Activated CD8-positive, alpha-beta memory T cell treated with anti-CD3 and anti-CD28 coated beads for 1 hour (primary cell): ENCODE measurements at places on chromosomes 7 and 10.

- no peak for DNase-seq
Observed at GRCh38 chr10:65571011-65571570, 1354.7 kb upstream of the LRRTM3 start.

DNA sequence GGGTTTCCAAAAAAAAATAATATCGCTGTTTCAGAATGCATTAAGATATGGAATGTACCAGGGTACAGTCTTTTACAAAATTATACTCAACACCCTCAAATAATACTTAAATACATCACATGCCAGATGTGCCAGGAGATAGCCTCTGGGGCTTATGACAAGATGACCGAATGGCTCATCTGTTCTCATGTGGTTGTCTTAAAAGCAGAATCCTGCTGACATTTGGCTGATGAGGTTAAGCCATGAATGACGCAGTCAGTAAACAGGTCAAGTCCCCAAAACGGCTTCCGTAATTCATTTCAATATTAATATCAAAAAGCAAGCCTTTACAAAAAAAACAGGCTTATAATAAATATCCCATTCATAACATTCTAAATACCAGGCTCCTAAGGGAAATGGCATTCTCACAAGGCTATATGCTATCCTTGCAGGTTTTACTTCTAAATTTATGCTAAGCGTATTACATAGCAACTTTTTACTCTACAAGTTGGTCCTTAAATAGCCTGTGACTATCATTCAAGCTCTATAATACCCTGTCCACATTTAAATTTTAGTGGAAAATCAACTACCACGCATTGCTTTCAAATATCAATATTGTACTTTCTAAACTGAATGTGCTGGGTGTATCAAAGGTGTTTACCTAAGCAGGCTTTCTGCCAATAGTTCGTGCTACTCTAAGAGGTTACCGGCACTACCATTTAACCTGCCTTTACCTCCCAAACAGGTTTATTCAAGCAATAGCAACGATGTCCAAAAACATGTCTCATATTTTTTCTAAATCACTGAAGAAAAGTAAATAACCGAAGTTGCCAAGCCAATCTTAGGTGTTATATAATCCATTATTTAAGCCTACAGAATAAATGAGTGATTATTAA is 15.6 kb downstream of the SMURF1 start:
- DNase-seq, result no peak

GRCh38 chr10:96275685-96276418 is 4.5 kb upstream of the BLNK start:
- DNase-seq, result no peak

GRCh38 chr7:151823566-151824372 is 53.1 kb downstream of the PRKAG2 start:
- no peak for DNase-seq

- DNase-seq, result no peak
Observed at GRCh38 chr10:88108115-88108610, 244.7 kb downstream of the PTEN start.

DNA sequence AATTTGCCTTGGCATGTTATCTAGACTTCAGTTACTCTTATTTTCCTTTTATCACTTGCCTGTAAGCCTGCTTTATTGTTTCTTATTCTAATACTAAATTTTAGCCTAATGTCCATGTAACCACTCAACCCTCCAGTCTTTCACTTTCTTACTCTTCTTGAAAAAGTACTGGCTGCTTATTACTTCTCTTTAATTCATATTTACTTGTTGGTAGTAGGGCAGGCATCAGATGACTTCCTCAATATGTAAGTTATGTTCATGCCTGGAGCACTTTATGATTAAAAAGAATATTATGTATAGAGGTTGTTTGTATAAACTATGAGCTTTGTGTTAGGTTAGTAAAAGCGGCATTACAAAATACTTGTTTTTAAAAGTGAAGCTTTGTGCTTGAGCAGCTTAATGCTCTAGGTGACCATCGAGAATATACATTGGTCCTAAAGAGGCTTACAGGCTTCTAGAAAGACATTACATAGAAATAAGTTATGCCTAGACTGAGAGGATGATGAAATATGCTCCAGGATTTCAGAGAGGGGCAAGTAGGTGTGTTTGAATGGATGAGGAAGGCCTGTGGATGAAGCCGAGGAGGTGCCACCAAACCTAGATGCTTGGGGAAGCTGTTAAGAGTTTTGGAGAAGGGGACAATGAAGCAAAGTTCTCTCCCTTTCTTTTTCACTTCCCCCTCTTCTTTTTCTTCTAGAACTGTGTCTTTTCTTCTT is 207.1 kb upstream of the HDAC9 start:
- DNase-seq, result no peak

DNA sequence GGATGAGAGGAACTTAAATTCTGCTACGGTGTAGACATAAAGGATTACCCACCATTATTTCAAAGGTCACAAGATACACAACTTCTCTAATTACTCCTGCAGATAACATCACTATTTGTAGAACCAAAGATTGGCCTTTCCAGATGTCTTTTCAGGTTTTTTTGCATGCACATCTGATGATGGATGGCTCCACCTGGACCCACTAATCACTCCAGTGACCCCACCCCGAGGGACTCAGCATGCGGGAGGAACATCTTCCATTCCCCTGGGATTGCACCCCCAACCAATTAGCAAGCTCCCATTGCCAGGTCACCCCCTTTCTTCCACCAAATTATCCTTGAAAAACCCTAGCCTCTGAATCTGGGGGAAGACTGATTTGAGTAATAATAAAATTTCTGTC is 608.9 kb downstream of the CNTNAP2 start:
- DNase-seq, result no peak

DNA sequence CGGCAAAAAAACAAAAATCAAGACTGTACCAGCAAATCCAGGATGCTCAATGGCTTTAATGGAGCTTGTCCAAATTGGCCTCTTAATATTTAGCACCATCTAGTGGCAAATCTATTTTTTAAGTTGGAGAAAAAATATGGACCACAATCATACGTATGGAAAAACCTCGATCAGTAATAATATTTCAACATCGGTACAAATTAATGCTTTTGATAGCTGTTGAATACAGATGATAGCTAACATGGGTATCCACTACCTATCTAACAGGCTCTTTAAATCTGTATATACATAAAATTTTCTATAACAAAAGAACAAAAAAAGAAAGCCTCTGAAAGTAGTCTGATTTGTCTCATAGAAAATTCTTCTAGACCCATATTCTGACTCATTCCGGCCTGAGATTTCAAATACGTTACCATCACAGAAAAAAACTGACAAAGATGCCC is 29.2 kb downstream of the COA1 start:
- DNase-seq, result no peak

- no peak for DNase-seq
Observed at GRCh38 chr10:12241810-12242529, 46.0 kb downstream of the CDC123 start.

GRCh38 chr7:149476791-149477190 is 15.9 kb upstream of the ZNF777 start:
- DNase-seq, result no peak

DNA sequence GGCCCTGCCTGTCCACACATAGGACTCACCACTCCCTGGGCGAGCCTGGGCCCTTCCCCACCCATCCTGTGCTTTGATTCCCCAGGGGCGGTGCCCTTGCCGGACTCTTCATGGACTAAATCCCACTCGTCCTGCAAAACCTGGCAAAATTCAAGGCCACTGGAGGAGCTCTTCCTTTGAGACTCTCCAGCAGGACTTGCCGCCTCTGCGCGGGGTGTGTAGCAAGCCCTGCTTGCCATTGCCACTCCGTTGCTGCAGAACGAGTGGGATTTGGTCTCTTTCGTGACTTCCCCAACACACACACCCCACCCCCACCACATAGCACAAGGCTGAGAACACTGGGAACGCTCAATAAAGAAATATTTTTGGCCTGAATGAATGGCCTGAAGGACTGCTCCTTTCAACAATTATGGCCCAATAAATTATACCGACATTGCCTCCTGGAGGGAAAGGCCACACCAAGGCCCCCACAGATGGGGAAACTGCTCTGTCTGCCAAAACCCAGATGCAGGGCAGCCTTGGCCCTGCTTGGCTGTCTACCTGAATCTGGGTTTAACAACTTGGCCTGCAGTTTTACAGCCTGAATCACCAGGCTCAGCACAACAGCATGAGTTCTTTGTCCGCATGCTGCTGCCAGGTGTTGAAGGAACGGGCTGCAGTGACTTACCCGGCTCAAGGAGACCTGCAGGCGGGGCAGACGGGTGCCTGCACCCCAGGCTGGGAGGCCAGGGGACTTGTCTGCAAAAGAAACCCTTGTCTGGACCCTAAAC is 72.8 kb upstream of the KAT6B start:
- DNase-seq, result no peak

- no peak for DNase-seq
Observed at GRCh38 chr10:112507046-112507445, 60.0 kb downstream of the VTI1A start.

DNA sequence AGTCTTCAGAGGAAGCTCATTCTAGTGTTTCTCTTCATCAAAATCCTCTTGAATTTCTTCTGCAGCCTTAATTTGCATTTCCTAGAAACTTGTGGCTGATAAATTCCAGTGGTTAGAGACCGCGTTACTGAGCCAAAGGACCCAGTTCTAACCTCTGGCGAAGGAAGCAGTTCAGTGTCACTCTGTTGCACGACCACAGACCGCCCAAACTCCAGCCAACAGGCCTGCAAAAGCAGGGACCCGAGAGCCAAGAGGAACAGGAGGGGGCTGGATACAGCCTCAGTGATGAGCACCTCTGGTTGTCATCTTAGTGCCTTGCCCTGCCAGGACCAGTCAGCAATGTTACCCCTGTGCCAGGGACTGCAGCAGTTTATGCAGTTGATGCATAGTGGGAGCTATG is 70.0 kb downstream of the AFAP1L2 start:
- no peak for DNase-seq
